ENCODE measurements at places on chromosomes 3 and 15. TPM values are rescaled to one million over a fixed set of nuclear protein-coding genes. Genes with fewer than 3 reads are reported as not detected.
A peak's percentile ranks its signal among the peaks of the same experiment; 100 is the strongest.

The CCR9 gene
- total RNA-seq: not detected

The RGMA gene
- not detected for total RNA-seq

The SLC12A1 gene
- total RNA-seq: not detected

The GOLGA8Q gene
- total RNA-seq: not detected

The TIMP4 gene
- total RNA-seq: 0.07 TPM

The LTF gene
- not detected for total RNA-seq

The TMEM266 gene
- 0.04 TPM for total RNA-seq

The UBE2E1 gene
- total RNA-seq: 82.6 TPM

The DPPA2 gene
- not detected for total RNA-seq

The GPR62 gene
- not detected for total RNA-seq

The BFSP2 gene
- not detected for total RNA-seq

- DNase-seq: no peak
Measured at GRCh38 chr15:92277776-92278175, 115.9 kb upstream of the ST8SIA2 start.

- DNase-seq: peak; percentile 65
Measured at GRCh38 chr3:122794779-122795673, at the start of gene SLC49A4. Gene SLC49A4, plus strand, starts transcription at chr3:122795069. Its CDS starts 124 bp downstream, at chr3:122795193.

GRCh38 chr15:91946581-91947292 lies 93.2 kb downstream of the SLCO3A1 start:
- no peak for DNase-seq

DNA sequence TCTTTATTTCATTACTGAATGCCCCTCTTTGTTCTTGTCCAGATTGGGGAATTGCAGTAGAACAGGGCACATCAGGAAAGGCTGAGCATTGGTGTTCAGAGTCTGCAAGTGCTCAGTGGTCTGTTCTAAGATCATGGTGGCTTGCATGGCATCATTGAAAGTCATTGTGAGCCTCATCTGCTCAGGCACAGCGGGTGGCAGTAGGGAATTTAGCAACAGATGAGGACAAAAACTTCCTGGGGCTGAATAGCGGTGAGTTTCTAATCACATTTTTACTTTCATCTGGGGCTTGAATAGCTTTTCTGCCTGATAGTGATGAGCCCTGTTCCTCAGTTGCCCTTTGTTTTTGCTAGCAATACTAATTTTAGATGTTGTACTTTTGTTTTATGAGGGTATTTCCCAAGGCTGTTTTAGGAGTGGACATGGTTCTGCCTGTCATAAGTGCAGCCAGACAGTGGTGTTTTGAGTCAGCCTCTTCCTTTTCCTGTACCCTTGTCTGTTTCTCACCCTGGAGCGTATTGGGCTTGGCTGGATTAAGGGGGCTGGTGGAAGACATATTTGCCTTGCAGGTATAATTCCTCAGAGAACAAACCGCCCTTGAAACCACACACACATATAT lies 127.2 kb upstream of the IL12A start:
- DNase-seq: no peak

DNA sequence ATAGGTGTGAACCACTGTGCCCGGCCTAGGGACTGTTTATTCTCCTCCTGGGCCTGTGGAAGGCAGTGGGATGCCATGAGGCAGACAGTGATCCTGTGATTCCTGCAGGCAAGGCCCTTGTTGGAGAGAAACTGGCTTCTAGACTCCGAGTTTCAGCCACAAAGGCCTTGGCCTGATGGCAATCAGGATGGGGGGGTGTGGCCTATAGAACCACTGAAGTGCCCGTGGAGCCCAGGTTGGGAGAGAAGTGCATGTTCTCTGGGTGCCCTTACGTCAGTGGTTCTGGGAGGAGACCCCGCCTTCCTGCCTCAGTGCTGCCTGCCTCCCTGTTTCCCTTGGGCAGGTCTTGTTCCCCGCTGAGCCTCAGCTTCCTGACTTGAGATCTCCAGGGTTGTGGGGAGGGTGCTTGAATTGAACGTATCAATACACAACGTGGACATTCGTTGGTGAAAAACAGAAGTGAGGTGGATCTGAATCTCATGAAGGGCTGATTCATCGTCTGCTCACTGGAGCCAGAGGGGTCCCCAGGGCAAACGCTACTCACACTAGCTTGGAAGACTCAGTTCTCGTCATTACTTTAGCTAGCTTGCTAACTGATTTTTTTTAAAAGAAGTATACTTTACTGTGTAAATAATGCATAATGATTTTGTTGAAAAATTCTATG lies 31.8 kb downstream of the IRAK2 start:
- no peak for DNase-seq

- DNase-seq: no peak
Measured at GRCh38 chr15:76386926-76387325, 50.4 kb downstream of the ISL2 start.

- DNase-seq: no peak
Measured at GRCh38 chr3:13077431-13078162, 4.4 kb upstream of the IQSEC1 start.

DNA sequence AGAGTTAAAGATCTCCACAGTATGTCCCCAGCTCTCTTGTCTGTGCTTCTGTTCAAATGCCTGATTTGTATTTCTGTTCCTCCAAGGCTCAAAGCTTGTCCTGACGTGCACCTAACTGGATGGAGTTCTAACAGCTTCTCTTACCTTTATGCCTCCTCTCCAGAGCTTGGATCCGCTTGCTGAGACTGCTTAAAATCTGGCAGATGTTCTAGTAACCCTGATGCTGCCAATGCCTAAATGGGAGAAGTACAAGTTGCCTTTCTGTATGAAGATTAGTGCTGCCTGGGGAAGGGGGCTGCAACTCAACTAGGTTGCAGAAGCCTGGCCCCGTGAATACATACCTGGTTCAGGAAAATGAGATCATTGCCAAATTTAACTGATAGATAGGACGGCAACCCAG lies 354.5 kb upstream of the KCNMB2 start:
- no peak for DNase-seq

DNA sequence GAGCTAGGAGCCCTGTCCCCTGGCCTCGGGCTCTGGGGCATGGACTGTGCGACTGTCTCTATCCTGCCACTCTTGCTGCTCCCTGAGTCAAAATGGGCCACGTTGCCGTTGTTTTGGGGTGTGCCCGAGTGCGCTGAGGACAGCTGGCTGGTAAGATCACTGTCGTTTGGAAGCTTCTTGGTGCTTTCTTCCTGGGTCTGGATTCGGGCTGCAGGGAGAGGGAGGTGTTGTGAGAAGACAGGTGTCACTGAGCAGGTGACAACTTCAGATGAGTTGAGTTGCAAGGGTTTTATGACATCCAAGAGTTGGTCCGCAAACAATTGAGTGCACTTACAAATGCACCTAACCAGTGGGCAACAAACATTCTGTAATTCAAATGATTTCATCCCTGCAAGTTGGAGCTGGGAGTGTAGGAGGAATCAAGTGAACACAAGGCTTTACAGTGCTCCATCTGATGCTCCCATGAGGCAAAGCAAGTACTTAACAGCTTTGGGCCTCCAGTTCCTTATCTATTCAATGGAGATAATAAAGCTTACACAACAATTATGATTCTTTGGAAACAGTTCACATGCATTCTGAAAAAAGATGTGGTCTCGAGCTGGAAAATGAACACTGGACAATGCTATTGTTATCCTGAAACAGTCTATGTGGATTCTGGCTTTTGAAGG lies 11.0 kb upstream of the STARD5 start:
- DNase-seq: no peak

DNA sequence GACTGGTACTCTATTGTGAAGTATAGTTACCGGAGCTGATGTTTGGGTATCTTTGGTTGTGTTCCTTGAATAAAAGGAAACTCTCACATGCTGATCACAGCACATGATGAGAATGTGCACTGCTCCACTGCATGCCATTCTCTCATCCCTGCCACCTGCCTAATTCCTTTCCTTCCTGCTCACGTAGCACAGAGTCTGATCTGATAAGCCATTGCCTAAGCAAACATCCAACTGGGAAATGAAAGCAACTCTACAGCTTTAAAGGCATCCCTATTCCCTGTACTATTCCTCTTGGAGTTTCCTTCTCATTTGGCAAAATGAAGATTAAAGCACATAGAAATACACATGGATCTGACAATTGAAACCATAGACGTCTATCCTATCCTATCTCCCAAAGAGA lies 359.8 kb downstream of the C3orf38 start:
- DNase-seq: peak; percentile 39

DNA sequence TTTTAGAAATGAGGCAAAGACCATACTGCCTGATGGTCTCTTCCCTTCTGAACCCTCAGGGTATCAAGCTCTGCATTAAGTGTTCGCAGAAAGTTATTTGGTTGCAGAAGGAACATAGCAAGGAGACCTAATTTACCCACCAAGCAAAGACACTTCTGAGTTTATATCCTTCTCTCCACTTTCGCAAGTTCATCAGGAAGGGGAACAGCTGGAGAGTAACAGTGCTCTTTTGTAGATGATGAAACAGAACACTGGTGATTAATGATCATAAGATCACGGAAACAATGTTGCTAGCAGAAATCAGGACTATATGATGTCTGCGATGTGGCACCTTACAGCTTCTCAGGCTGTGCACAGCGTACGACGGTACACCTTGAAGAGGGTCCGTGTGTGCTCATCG lies 62.1 kb downstream of the NCEH1 start:
- no peak for DNase-seq

DNA sequence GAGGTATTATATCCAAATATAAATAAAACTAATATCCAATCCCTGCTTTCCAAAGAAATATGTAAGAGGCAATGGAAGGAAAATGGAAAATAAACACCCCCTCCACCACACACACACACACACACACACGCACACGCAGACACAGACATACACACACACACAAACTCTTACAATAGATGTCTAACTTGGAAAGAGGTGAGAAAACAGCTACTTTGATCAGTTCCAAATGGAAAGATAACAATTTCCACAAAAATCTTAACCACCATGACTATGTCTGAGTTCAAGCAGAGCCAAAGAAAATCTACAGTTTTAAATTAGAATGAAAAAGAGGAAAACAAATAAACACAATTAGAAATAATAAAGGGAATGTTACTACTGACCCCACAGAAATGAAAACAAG lies 285.3 kb upstream of the TGFBR2 start:
- DNase-seq: no peak

GRCh38 chr15:101489237-101489598 lies 289 bp downstream of the PCSK6 start:
- DNase-seq: no peak

DNA sequence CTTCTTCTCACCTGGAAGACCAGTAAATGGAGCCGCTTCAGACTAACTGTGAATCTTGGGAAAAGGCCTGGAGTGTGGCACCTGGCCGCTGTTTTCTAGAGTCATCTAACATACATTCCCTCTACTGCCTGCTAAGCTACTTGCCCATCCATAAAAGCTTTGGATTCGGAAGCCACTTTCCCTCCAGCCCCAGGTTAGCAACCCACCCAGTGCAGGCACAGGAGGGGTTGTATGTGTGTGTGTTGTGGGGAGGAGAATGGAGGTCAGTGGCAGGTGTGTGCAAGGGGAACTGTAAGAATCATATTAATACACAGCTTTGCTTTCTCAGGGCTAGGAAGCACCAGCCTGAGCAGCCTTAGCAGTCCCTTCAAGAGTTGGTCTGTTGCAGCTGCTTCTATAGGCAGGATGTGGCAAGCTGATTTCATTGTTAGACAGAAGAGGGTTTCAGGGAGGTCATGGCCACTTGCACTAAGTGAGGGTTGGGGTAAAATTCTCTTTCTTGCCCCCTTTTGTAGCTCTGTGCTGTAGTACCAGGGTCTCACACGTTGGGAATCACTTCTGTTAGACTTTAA lies 8.9 kb downstream of the NSUN3 start:
- DNase-seq: no peak

DNA sequence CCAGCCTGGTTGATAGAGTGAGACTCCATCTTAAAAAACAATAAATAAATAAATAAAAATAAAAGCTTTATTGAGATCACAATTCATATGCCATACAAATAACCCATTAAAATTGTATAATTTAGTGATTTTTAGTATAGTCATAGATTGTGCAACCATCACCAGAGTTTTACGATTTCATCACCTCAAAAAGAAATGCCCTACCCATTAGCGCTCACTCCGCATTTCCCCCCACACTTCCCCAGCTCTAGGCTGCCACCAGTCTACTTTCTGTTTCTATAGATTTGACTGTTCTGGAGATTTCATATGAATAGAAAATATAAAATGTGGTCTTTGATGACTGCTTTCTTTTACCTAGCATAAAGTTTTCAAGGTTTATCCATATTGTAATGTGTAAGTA lies 57.0 kb downstream of the ARHGEF26 start:
- no peak for DNase-seq

DNA sequence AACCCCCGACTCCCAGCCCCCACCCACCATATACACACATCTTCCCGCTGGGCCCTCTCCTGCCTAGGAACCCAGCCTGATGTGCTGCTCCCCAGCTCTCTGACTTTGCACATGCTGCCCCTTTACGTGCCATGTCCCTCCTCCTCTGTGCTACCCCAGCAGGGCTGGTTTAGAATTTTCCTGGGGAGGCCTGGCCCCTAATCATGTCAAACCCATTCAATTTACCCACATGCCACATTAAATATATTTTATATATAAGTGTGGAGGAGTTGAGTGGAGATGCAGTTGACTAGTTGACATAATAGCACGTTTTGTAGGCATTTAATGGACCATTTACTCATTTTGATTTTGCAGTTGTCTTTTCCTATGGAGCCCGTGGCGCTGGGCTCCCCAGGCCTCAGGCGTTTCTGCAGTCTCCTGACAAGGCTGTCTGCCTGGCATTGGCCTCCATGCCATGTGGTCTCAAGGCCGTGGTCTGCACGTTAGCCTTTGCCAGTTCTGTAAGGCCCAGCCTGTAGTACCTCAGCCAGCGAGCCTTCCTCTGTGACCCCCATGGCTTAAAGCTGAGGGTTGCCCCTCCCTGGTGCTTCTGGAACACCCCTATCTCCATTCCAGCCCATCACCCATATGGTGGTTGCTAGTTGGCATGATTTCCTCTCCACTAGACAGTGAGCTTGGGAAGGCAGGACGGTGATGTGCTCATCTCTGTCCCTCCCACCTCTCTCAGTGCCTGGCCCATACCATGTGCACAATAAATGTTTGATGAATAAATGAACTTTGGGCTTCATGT lies 155.8 kb downstream of the TLE3 start:
- no peak for DNase-seq

- peak; percentile 88 for DNase-seq
Measured at GRCh38 chr3:49238274-49239127, 38.5 kb downstream of the C3orf62 start.

DNA sequence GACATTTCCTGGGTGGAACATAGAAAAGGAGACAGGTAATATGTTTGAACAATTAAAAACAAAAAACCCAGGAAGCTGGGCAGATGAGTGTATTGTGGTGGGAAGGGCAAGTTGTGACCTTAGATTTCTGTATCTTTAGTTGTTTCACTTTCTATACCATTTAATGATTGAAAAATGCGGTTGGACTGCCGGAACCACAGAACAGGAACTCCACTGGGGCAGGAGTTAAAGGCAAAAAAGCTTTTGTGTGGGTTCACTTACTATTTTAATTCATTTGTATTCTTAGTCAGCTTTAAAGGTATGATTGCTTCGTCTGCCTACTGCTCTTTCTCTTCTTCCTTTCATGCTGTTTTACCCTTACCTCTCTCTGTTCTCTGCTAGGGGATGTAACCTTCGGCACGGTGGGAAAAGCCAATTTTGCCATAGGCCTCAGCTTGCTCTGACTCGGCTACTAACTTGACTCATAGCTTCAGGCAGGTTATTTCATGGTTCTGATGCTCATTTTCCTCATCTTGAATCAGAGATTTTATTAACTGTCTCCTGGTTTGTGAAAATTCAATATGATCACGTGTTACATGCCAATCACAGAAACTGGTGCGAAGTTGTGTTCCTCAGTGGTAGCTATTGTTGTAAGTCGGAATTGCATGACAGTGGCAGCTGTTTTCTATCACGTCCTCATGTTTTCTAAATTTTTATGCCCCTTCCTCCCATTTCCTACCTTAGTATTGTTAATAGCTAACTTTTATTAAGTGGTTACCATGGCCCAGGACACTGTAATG lies 1.6 kb upstream of the MCTP2 start:
- no peak for DNase-seq

GRCh38 chr3:196631682-196632045 lies 7.8 kb upstream of the NRROS start:
- DNase-seq: no peak

Data from HepG2 (cell line).